Naive thymus-derived CD4-positive, alpha-beta T cell (primary cell): ENCODE measurements at places on chromosomes 6 and 20.

GRCh38 chr6:165685302-165685701, 22.3 kb upstream of the PDE10A start:
- no peak for DNase-seq

DNA sequence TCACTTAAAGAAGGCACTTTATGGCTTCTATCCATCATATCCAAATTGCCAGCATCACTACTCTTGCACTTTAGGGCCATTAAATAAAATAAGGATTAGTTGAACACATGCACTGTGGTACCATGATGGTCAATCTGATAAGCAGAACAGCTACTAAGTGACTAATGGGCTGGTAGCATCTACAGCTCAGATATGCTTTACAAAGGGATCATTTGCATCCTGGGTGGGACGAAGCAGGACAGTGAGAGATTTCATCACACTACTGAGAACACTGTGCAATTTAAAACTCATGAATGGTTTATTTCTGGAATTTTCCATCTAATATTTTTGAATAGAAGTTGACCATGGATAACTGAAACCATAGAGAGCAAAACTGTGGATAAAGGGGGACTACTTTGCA, 25.1 kb upstream of the ZSCAN9 start:
- no peak for DNase-seq

DNA sequence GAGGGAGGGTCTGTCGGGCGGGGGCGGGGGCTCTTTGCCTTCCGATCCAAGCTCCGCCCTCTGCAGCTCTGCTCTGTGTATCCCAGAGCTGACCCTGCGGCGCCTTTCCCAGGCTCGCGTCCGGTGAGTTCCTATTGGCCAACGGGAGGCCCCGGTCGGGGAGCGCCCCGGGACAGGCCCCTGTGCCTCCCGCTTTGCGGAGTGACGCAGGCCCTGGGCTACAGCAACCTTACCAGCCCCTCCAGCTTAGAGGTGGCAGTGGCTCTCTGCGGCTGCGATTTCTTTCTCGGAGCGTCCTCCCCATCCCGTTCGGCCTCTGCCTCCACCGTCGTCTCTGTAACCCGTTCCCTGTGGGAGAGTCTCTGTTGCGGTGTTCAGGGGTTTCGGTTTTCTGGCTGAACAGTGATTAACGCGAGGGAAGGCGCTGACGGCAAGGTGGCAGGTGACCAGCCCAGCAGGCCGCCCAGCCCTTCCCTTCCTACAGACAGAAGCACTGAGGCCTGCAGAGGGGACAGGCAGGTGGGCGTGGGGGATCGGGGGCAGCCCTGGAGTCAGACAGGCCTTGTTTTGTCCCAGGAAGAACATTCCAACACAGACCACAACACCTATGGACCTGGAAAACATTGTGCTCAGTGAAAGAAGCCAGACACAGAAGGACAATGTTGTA, 18.1 kb upstream of the CEBPB start:
- DNase-seq, result no peak

DNA sequence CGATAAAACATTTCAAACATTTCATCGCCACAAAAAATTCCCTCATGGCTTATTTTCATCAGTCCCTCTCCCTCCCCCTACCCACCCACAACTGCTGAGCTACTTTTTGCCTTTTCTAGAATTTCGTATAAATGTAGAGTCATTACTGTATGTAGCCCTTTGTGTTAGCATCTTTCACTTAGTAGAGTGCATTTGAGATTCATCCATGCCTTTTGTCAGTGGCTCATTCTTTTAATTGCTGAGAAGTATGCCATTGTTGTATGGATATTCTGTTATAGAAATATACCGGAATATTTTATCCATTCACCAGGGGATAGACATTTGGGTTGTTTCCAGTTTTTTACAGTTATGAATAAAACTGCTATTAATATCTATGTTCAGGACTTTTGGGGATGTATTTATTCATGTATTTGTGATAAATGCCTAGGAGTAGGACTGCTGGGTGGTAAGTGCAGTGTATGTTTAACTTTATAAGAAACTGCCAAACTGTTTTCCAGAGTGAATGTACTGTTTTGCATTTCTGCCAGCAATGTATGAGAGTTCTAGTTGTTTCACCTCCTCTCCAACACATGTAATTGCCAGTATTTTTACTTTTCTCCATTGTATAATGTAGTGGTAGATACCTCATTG, 50.4 kb downstream of the FOXO3 start:
- DNase-seq, result no peak

DNA sequence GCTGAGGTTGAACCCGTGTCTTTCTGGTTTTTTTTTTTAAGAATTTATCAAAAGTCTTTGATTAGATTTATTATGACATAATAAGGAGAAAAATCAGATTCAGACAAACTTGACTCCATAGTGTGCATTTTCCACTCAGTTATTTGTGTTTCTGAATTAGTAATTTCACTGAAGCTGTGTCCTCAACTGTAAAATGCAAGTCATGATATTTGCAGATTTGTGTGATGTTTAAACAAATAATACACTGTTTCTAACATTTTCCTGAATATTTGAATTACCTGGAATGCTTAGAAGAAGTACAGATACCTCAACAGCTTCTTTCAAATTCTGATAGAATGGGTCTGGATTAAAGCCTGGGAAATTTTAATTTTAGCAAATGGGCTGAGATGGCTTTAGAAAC, 1050.3 kb upstream of the MAP3K7 start:
- DNase-seq, result no peak

- DNase-seq, result no peak
Observed at GRCh38 chr20:31818376-31818908, 714 bp upstream of the MYLK2 start.

- no peak for DNase-seq
Observed at GRCh38 chr6:111549746-111550145, 55.9 kb downstream of the TRAF3IP2 start.

DNA sequence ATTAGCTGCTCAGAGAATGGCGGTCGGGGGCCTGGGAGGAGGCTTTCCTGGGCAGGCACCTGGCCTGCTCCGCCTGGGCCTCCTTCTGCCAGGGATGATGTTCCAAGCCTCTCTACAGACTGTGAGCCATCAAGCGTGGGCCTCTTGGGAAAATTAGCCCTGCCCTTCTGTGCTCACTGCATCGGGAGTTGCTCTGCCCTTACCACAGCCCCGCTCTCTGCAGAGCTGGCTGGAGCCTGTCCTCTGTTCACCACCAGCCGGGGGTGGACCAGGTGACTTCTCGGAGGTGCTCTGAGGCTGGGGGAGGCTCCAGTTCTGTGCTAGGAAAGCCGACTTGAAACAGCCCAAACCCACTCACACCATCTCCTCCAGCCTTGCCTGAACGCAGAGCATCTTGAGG, 24.2 kb downstream of the MDGA1 start:
- DNase-seq, result no peak

- no peak for DNase-seq
Observed at GRCh38 chr6:36025932-36026327, 1.5 kb upstream of the SLC26A8 start.

GRCh38 chr6:142913511-142914047, 31.4 kb downstream of the HIVEP2 start:
- peak; percentile 81 for DNase-seq

DNA sequence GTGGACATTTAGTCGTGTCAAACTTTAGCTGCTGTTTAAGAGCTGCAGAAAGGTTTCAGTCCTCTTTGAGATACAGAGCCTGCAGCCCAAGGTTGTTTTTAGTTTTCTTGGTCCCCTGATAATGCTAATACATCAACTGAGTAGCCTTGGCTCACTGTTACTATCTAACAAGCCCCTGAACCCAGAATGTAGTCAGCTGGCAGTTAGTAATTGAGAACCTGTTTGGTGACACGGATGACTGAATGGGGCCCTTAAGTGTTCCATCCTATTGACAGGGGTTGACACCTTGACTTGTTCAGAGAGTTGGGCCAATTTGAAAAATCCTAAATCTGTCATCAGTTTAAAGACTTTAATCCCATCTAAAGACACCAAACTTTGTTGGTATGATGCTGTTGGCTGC, 2.8 kb downstream of the RTN4IP1 start:
- no peak for DNase-seq
